ENCODE measurements at places on chromosomes 2 and 18.

DNA sequence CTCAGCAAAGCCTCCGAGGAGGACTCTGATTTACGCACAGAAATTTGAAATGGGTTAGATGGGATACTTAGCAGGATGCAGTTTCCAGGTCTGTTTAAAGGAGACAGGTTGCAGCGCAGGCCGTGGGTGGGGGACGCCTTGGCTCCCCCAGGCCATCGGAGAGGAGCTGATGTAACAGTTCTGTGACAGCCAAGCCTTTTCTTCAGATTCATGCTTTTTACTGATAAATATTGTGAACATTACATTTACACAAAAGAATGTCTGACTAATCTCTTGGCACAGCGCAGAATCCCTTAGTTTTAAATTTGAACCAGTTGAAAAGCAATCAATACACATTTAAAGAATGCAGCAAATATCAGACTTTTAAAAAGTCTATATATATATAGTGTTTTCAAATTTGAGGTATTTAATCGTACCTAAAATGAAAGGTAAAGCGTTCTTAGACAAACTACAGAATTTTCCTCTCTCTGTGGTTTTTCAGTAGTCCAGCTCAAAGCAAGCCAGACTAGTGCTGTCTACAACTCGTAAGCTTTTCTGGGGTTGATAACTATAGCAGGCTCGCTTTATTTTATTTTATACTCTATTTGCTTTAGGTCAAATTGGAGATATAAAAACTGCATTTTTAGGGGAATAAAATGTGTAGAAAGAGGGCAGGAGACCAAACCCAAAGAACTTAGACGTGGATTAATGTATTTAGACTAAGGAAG, 221.9 kb downstream of the PIEZO2 start:
- no peak for DNase-seq

- no peak for DNase-seq
These were observed 113.2 kb upstream of the CHST9 start for GRCh38 chr18:27298214-27298804.

DNA sequence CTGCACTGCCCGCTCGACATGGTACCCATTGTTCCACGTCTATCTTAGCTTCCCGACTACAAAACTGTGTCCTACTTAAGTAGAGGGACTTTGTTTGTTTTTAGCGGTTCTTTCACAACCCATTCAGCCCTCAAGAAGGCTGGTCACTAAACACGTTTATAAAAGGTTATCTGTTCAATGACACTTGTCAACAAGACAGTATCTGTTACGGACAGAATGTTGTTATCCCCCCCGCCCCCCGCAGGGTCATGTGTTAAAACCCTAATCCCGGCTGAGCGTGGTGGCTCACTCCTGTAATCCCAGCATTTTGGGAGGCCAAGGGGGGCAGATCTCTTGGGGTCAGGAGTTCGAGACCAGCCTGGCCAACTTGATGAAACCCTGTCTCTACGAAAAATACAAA, 40.4 kb upstream of the CREG2 start:
- no peak for DNase-seq

DNA sequence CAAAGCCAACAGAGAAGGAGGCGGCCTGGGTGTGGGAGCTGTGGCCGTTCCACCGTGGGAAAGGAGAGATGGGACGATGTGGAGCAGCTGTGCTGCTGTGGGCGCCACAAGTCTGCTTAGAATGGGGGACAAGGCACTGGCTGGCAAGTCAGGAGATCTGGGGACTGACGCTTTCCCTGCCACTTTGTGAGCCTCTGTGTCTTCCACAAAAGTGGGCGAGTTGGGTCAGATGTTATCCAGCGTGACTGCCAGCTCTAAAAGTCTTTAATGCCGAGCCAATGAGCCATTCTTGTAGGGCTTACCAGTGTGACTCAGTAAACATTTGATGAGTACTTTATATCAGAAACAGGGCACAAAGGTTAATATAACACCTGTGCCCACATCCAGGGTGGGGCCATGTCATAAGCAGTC, 113.6 kb upstream of the MGAT5 start:
- DNase-seq, result no peak

DNA sequence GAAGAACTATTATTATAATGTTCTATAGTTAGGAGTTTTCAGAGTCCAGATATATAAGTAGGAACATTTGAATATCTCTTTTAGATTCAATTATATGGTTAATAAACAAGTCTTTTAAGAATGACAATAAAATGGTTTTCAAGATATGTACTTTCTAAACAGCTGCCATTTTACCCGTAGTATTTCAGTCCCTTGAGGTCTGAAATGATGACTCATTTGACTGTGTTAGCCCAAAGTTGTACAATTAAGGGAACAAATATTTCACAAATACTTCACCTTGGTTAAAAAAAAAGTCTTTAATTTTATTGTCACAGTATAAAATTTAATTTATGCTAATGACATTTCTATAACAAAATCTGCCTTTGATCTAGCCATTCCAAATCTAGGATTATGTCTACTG, 91.6 kb upstream of the TANK start:
- DNase-seq, result no peak

GRCh38 chr2:155643056-155643775, 689.3 kb downstream of the NR4A2 start:
- DNase-seq, result no peak

GRCh38 chr2:144448389-144449027, 71.4 kb downstream of the ZEB2 start:
- no peak for DNase-seq

DNA sequence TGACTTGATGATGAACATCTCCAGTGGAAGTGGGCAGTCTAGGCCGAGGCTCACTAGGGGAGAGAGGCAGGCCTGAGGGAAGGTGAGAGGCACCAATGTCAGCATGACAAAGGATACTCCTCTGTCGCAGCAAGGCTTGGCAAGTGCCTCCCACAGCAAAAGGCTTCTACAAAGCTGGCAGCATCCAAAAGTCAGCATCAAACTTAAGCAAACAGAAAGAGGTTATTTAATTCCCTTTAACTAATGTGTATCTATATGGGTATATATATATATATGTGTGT, 41.6 kb downstream of the NIFK start:
- no peak for DNase-seq

GRCh38 chr2:101253703-101254450, 1.2 kb downstream of the CNOT11 start:
- DNase-seq, result no peak

DNA sequence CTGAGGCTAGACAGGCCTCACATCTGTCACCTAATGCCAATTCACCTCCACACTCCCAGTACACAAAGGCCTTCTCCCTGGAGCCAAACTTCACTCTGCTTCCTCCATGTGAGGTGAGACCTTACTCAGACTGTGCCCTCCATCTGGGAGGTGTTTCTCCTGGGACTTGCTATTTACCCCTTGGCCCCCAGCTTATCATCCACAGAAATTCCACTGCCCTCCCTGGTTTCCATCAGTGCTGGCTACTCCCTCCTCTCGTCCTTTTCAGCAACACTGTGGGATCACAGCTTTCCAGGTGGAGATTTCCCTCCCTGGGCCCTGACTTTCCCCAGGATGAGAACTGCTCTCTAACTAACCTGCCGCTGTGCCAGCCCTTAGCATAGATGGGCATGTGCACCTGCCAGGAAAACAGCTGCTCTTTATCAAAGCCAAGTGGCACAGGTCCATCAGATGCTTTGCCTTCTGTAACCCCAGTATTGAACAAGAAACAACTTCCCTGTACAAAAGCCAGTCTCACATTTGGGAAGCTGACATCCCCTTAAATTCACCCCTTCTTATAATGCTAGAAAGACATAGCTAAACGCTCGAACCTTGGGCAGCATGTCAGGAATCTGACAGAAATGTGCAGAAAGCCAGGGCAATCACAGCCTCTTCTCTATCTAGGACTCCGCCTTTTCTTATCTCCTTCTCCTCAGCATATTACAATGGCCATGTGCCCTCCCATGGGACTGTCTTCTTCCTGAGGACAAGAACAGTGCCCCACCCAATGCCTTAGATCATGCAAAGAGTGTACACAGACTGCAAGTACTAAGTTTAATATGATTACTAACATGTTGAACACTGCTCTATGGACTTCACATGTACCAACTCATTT, 535.5 kb upstream of the ID2 start:
- DNase-seq, result no peak

DNA sequence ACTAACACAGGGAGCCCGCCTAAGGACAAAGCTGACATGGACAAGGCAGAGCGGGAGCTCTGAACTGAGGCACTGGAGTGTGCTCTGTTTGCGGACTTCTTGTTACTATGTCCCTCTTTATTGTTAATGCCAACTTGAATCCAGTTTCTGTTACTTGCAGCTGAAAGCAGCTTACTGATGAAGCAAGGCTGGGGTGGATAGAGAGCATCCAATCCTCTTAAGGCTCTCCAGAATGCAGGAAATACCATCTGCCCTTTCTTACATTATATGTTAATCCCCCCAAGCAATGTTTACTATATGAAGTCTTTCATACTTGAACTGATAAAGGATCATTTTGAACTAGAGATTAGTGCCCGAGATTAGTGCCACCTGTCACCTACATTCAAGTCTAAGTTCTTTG, 9.4 kb downstream of the FAM210A start:
- no peak for DNase-seq

- no peak for DNase-seq
These were observed 1.6 kb downstream of the KANSL1L start for GRCh38 chr2:210169516-210170195.

DNA sequence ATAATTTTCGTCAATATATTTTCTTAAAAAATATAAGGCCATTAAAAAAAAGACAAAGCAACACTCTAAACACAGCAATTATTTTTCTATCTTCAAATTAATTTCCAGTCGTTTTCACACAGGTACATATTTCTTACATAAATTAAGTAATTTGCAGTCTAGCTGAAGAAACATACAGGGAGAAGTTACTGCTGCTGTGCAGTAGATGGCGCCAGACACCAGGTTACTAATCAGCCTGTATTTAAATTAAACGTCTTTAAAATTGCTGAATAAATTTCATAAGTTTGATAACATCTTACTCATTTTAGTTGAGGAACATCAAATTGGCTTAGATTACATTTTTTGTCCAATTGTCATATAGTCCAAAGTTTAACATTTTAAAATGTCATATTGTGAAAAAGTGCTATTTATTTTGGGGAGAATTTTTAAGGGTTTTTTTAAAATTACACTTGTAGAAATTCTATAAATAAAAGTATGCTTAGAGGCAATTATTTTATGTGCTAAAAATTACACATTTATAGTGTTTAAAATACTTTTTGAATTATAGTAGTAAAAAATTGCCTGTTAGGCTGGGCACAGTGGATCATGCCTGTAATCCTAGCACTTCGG, 88.4 kb downstream of the PMAIP1 start:
- DNase-seq, result no peak

- no peak for DNase-seq
These were observed 35.5 kb downstream of the NXPH2 start for GRCh38 chr2:138744713-138745112.

DNA sequence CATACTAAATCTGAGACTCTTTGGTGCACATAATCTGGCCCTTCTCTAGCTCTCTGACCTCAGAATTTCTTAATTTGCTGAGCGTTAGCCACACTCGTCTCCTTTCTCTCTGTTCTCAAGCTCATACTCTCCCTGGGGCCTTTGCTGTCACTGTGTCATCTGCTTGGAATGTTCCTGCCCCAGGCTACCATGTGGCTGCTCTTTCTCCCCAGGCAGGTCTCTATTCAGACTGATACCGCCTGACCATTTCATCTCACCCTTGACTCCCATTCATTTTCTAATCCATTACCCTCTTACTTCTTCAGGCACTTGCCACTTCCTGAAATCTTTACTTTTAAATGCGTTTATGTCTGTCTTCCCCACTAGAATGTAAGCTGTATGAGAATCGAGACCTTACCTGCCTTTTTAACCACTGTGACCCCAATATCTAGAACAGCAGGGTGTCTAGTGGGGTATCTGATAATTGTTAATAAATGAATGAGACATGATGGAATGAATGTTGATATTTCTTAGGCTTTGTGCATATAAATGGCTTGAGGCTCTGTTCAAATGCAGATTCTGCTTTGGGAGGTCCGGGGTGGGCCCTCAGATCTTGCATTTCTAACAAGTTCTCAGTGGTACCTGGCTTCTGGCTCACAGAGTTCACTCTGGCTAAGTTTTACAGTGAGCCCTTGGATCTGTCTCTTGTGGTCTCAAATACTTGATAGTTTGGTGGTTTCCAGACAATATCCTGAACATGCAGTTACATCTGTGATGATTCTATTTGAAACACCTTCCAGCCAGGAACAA, 89.9 kb upstream of the EPC2 start:
- DNase-seq, result no peak

GRCh38 chr2:54728669-54729120, 5.2 kb downstream of the EML6 start:
- no peak for DNase-seq

GRCh38 chr2:143435131-143435530, 305.9 kb downstream of the ARHGAP15 start:
- no peak for DNase-seq

GRCh38 chr2:18244845-18245244, 315.6 kb downstream of the RDH14 start:
- no peak for DNase-seq

GRCh38 chr2:12074126-12074844, 327.9 kb downstream of the LPIN1 start:
- no peak for DNase-seq
